ENCODE measurements at places on chromosomes 4 and X. TPM values are rescaled to one million over a fixed set of nuclear protein-coding genes. Genes with fewer than 3 reads are reported as not detected.

Gene RHOH
- 3.3 TPM for total RNA-seq

Gene LINC00632
- 1,949 TPM for total RNA-seq

- no peak for DNase-seq
These were observed at the start of gene SUPT20HL1 for GRCh38 chrX:24360272-24360671. Gene SUPT20HL1, plus strand, starts transcription at chrX:24360639. Its CDS starts 2,122 bp downstream, at chrX:24362761.

DNA sequence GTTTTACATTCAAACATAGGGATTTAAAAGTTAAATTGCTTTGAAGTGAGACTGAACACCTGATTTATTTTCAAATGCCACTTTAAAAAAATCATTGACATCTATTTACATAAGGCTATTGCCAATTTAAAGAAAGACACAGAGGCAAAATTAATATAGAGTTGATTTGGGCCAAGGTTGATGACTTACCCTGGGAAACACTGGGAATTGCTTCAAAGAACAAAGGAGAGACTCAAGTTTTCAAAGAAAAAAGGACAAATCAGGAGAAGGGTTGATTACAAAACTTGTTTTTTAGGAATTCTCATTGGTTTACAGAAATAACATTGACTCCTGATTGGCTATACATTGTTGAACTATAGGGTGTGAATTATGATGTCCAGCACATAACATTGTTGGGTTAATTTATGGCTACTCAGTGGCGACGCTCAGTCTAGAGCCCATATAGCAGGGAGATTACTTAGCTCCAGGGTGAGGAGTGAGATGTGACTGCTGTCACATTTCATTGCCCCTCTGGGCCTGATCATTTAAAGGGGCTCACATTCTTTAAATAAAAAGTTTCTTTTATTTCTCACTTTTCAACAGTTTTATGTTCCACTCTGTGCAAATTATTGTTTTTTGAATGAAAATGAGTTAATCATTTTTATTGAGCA is 184.6 kb downstream of the SPATA18 start:
- DNase-seq: no peak

Gene LGI2
- total RNA-seq: 10.3 TPM

GRCh38 chrX:153791104-153791852 is 2.9 kb downstream of the IDH3G start:
- no peak for DNase-seq

GRCh38 chr4:117010671-117011070 is 74.7 kb downstream of the TRAM1L1 start:
- no peak for DNase-seq

Gene DUX4
- total RNA-seq: not detected

GRCh38 chr4:163495900-163496299 is 1.4 kb downstream of the TMA16 start:
- no peak for DNase-seq

DNA sequence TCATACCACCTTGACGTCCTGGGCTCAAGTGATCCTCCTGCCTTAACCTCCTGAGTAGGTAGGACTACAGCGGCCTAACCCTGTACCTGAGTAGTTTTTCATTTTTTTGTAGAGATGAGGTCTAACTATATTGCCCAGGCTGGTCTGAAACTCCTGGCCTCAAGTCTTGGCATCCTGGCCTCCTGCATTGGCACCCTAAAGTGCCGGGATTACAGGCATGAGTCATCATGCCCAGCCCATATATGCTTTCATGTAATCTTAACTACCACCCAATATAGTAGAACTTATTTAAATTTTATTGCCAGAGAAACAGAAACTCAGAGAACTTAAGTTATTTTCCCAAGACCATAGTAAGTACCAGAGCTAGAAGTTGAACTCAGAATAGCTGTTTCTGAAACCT is 27.1 kb downstream of the AFM start:
- DNase-seq: no peak
